ENCODE measurements at places on chromosomes 5 and 9. TPM values are rescaled to one million over a fixed set of nuclear protein-coding genes. Genes with fewer than 3 reads are reported as not detected.

DNA sequence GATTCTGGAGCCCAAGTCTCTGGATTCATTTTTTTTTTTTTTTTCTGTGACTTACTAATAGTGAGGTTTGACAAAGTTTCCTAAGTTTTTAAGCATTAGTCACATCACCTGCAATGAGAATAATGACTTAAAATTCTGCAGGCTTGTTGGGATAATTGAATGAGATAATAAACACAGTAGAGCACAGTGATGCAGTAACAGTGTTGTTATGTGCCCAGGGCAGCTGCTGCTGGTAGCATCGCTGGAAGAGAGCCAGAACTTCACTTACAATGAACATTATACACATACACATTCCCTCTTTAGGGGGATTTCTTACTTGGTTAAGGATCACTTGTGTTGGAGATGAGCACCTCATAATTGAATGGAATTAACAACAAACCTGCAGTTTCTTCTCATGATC lies 78.9 kb downstream of the ALDH7A1 start:
- no peak for DNase-seq
- H3K27ac ChIP-seq: no peak overlapping the region

DNA sequence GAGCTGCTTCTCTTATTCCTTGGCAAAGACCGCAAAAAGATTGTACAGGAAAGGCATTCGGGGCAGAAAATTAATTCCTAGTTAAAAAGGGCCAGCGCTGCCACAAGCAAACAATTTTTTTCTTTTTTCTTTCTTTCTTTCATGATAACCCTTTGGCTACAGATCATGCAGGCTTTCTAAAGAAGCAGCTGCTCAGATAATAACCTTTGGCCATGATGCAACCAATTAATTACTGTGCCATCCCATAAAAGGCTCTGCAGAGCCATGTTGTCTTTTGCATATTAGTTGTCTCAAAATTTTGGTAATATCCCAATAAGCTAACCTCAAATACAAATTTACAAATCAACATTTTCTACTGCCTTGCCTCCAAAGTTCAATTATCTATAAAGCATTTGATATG lies 758.4 kb upstream of the SEMA6A start:
- H3K27me3 ChIP-seq: no peaks in the 10 kb centered on the region
- no peak overlapping the region for H3K27ac ChIP-seq
- no peaks in the 10 kb centered on the region for H3K4me1 ChIP-seq
- H3K36me3 ChIP-seq: no peaks in the 10 kb centered on the region
- H3K4me3 ChIP-seq: no peak overlapping the region

DNA sequence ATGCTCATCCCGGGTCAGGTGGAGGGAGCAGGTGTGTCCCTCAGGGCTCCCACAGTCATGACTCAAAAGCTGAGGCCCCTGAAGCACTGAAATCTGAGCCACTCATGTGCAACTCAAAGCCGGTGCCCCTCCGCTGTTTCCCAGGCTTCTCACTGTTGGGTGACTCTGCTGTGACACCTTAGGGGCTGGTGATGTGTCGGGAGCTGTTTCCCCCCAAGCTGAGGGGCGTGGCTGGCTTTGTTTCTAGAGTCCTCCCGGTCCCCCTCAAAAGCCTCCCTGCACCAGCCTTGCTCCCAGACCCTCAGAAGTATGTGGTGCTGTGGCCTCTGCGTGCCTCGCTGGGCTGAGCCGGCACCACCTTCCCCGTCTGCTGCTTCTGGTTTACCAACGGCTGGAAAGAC lies 39.7 kb downstream of the PLPP7 start:
- no peaks in the 10 kb centered on the region for H3K27me3 ChIP-seq
- no peak overlapping the region for H3K27ac ChIP-seq
- no peak overlapping the region for H3K4me3 ChIP-seq
- no peaks in the 10 kb centered on the region for H3K4me1 ChIP-seq
- DNase-seq: no peak
- no peaks in the 10 kb centered on the region for H3K36me3 ChIP-seq

Gene HTR4
- not detected for polyA plus RNA-seq
